ENCODE measurements at places on chromosomes 4 and X.
A peak's percentile ranks its signal among the peaks of the same experiment; 100 is the strongest.

DNA sequence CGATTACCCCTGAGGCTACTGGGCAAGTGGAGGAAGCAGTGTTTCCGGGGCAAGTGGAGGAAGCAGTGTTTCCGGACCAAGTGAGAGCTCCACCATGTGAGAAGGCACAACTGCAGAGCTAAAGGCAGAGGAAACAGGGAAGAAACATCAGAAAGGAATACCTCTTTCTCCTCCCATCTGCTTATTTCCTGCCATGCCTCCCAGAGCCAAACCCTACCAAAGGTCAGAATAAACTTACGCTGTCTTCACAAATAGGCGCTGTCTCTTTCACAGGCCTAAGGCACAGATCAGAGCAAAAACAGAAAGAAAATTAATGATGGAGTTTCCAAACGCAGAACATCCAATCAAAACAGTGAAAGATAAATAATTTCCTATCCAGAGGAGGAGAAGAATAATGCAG lies 153.0 kb downstream of the ATOH1 start:
- H3K4me3 ChIP-seq, result no peak overlapping the region
- no peaks in the 10 kb centered on the region for H3K36me3 ChIP-seq
- no peak for DNase-seq

- DNase-seq, result no peak
- H3K4me3 ChIP-seq, result no peak overlapping the region
- no peaks in the 10 kb centered on the region for H3K4me1 ChIP-seq
- no peaks in the 10 kb centered on the region for H3K27me3 ChIP-seq
- no peaks in the 10 kb centered on the region for H3K36me3 ChIP-seq
These were observed 90.8 kb downstream of the SHISA3 start for GRCh38 chr4:42488114-42488513.

DNA sequence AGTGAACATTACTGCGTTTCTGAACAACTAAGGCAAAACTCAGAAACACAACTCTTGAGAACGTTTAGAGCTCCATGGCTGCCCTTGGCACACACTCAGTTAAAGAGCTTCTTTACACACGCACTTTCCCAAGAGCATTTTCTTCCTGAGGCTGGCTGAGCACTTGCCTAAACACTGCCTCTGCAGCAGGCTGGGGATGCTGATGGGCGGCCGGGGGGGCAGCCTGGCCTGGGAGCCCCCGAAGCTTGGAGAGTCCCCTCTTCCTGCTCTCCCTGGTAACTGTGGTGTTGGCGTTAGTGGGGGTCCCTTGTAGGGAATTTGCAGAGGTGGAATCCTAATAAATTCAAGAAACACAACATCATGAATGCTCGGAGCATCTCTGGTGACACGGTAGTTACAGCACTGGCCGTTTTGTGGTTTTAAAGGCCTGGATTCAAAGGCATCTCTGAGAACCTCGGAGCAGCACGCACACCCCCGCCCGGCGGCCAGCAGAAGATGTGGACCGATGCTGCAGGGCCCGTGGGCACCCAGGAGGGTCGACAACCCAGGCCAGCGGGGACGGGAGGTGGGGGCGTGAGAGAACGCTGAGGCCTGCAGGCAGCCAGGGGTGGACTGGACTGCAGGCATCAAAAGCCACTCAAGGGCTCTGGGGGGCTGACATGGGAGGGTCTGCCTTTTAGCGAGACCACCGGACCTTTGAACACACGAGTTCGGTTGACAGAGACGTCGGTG lies 45.4 kb downstream of the FGFRL1 start:
- H3K27me3 ChIP-seq, result peaks cover 11% of the 10 kb centered on the region
- H3K4me1 ChIP-seq, result peaks cover 13% of the 10 kb centered on the region

GRCh38 chrX:111467896-111468295 lies 43.5 kb upstream of the SERTM2 start:
- H3K27me3 ChIP-seq, result peaks cover 2% of the 10 kb centered on the region
- no peak for DNase-seq
- H3K4me3 ChIP-seq, result no peak overlapping the region
- no peak overlapping the region for H3K27ac ChIP-seq
- H3K4me1 ChIP-seq, result no peaks in the 10 kb centered on the region
- no peaks in the 10 kb centered on the region for H3K36me3 ChIP-seq

DNA sequence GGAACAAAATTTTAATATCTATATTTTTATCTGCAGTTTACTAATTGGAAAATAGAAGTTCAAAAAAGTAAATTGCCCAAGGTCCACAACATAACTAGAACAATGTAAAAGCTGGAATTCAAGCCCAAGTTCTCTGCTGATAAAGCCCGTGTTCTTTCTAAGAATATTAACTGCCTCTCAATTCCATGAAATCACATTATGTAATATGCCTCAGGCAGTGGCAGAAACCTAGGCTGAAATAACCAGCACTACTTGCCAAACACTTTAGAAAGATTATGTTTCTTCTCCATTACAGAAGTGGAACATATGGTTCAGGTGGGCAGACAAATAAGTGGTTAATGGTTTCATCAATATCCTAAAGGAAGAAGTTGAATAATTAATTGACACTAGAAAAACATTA lies 56.7 kb upstream of the ADGRL3 start:
- no peak overlapping the region for H3K27ac ChIP-seq
- no peaks in the 10 kb centered on the region for H3K4me1 ChIP-seq
- no peak for DNase-seq

GRCh38 chr4:91087743-91088142 lies 960.5 kb downstream of the CCSER1 start:
- H3K27me3 ChIP-seq, result no peaks in the 10 kb centered on the region
- H3K4me1 ChIP-seq, result no peaks in the 10 kb centered on the region
- H3K36me3 ChIP-seq, result no peaks in the 10 kb centered on the region
- H3K27ac ChIP-seq, result no peak overlapping the region
- DNase-seq, result no peak
- H3K4me3 ChIP-seq, result no peak overlapping the region

GRCh38 chrX:103674531-103675454 lies 11.7 kb downstream of the MORF4L2 start:
- no peak overlapping the region for H3K27ac ChIP-seq
- DNase-seq, result no peak
- no peaks in the 10 kb centered on the region for H3K27me3 ChIP-seq
- no peaks in the 10 kb centered on the region for H3K4me1 ChIP-seq

- DNase-seq, result no peak
- no peak overlapping the region for H3K27ac ChIP-seq
- H3K4me1 ChIP-seq, result no peaks in the 10 kb centered on the region
- H3K4me3 ChIP-seq, result no peak overlapping the region
- no peaks in the 10 kb centered on the region for H3K36me3 ChIP-seq
These were observed 55.3 kb downstream of the TMPRSS11F start for GRCh38 chr4:68074397-68074796.

GRCh38 chrX:143115466-143115865 lies 89.7 kb downstream of the SPANXN4 start:
- no peaks in the 10 kb centered on the region for H3K4me1 ChIP-seq
- H3K36me3 ChIP-seq, result no peaks in the 10 kb centered on the region
- DNase-seq, result no peak
- no peak overlapping the region for H3K4me3 ChIP-seq
- no peaks in the 10 kb centered on the region for H3K27me3 ChIP-seq

DNA sequence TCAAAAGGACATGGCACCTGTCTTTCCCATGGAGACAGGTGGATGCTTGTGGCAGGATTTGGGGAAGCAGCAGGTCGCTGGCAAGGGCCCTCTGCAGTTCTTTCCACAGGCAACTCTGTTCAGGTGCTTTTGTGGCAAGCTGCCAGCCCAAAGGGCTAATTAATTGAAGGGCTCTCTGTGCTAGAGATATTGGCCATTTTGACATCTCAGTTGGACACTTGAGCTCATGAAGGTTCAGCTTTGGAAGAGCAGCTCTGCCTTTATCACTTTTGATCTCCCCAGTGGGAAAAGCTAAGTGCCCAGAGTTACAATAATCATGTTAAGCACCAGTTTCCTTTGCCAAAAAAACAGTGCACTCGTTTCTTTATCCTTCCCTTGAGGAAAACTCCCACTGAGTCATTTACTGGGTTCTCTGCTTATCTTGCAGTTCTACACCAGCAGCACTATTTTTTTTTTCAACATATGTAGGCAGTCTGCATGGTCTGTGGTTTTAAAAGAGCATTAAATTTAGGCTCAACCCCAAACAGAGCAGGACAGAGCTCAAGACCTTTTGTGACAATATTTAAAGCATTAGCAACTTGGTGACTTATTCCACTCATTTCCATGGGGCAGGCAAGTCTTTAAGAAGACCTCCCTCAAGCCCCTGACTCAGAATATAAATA lies 336.4 kb upstream of the RASGEF1B start:
- no peaks in the 10 kb centered on the region for H3K4me1 ChIP-seq
- no peak overlapping the region for H3K4me3 ChIP-seq
- no peak overlapping the region for H3K27ac ChIP-seq
- H3K27me3 ChIP-seq, result no peaks in the 10 kb centered on the region
- no peak for DNase-seq
- H3K36me3 ChIP-seq, result no peaks in the 10 kb centered on the region

GRCh38 chrX:40201329-40201885 lies 103.6 kb upstream of the BCOR start:
- H3K4me3 ChIP-seq, result no peak overlapping the region
- H3K27ac ChIP-seq, result peak overlapping the region; percentile 58
- DNase-seq, result peak; percentile 28
- peaks cover 17% of the 10 kb centered on the region for H3K4me1 ChIP-seq

DNA sequence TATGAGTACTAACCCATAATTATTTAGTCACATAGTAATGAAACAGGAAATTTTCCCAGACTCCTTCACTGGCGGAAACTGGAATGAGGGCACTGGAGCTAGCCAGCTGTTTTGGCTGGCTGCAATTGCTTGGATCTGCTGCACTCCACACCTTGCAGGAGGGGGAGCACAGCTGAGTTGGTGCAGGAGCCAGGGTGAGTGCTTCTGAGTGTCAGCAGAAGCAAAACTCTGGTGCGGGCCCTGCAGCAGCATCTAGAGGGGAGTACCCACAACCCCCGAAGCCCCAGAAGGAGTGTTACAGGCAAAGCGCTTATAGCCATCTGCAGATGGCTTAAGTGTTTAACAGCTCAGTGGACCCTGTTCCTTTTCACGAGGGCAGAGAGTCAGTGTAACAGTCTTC lies 96.1 kb downstream of the RPA4 start:
- H3K4me1 ChIP-seq, result no peaks in the 10 kb centered on the region
- H3K27me3 ChIP-seq, result no peaks in the 10 kb centered on the region
- no peaks in the 10 kb centered on the region for H3K36me3 ChIP-seq

GRCh38 chr4:39134683-39135306 lies 47.5 kb upstream of the WDR19 start:
- H3K4me3 ChIP-seq, result no peak overlapping the region
- DNase-seq, result no peak
- H3K27ac ChIP-seq, result no peak overlapping the region
- H3K4me1 ChIP-seq, result peaks cover 19% of the 10 kb centered on the region

- no peak for DNase-seq
- H3K4me3 ChIP-seq, result no peak overlapping the region
- no peaks in the 10 kb centered on the region for H3K27me3 ChIP-seq
- H3K36me3 ChIP-seq, result no peaks in the 10 kb centered on the region
- no peak overlapping the region for H3K27ac ChIP-seq
These were observed 349.3 kb upstream of the GALNT7 start for GRCh38 chr4:172819353-172819752.

DNA sequence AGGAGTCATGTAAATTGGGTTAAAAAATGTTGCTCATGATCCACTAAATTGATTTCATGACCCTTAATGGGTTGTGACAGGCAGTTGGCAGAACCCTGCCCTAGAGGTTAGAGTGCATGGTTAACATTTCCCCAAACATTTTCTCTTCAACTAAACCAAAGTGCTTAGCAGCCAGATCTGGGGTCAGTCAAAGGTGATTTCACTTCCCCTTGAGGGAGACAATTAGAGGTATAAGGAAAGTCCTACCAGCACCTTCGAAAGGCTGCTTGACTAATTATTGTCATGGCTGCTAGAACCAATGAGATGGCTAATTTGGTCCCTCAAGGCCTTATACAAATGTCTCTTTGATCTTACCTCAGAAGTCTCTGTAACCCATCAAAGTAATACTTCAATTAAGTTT lies 30.9 kb upstream of the INTS6L start:
- peaks cover 12% of the 10 kb centered on the region for H3K4me1 ChIP-seq
- no peaks in the 10 kb centered on the region for H3K36me3 ChIP-seq
- no peak overlapping the region for H3K27ac ChIP-seq
- no peak for DNase-seq
- no peak overlapping the region for H3K4me3 ChIP-seq
- H3K27me3 ChIP-seq, result no peaks in the 10 kb centered on the region

GRCh38 chrX:16347968-16348670 lies 180.8 kb downstream of the MAGEB17 start:
- DNase-seq, result no peak
- no peaks in the 10 kb centered on the region for H3K4me1 ChIP-seq
- H3K27ac ChIP-seq, result no peak overlapping the region

- H3K36me3 ChIP-seq, result peaks cover 13% of the 10 kb centered on the region
- H3K27ac ChIP-seq, result no peak overlapping the region
- H3K27me3 ChIP-seq, result no peaks in the 10 kb centered on the region
- peaks cover 79% of the 10 kb centered on the region for H3K4me1 ChIP-seq
These were observed 5.4 kb downstream of the SEL1L3 start for GRCh38 chr4:25857403-25857802.
